A172 (cell line): ENCODE measurements at places on chromosomes 11 and 22. TPM values are rescaled to one million over a fixed set of nuclear protein-coding genes. Genes with fewer than 3 reads are reported as not detected.

- peak; percentile 77 for DNase-seq
Observed at GRCh38 chr11:34346551-34346950, 11.3 kb downstream of the ABTB2 start.

GRCh38 chr11:94107363-94107762, 21.3 kb upstream of the PANX1 start:
- DNase-seq, result no peak

DNA sequence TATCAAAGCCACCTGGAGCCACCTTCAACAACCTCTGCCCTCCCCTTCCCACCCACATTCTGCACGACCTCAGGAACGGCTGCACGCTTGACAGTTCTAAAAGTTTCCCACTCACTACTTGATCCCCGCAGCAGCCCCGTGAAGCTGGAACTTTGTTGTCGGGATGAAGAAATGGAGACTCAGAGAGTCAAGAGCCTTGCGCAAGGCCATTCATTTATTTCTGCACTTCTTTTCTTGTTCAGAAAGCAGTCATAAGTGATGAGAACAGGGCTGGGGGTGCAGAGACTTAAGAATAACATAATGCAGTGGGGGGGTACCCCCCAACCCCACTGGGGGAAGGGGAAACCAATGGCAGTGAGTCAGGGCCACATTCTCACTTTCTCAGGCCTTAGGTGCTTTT, 2.2 kb upstream of the ZFTA start:
- no peak for DNase-seq

DNA sequence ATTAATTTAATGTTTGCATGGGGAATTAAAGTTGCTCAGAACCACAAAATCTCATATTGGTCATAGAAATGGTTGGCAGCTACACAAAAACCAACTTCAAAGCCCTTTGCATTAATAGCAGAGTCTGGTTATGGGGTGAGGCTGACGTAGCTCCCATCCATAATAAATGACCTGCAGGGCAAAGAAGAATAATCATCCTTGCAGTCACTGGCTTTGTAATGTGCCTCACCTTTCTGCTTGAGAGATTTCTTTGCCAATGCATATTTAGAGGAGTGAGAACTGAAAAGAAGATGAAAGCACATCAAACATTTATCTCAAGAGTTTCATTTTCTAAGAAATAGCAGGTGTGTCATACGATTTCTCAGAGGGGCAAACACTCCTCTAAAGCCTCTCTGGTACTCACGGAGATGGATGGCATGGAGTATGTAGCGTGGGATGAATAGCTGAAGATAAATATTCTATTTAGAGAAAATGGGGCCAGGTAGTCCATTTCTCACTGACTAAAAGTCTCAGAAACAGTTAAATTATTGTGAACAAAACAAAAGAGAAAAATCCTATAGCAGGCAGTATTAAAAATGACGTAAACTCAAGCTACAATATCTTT, 1491.9 kb downstream of the FAM181B start:
- DNase-seq, result no peak

DNA sequence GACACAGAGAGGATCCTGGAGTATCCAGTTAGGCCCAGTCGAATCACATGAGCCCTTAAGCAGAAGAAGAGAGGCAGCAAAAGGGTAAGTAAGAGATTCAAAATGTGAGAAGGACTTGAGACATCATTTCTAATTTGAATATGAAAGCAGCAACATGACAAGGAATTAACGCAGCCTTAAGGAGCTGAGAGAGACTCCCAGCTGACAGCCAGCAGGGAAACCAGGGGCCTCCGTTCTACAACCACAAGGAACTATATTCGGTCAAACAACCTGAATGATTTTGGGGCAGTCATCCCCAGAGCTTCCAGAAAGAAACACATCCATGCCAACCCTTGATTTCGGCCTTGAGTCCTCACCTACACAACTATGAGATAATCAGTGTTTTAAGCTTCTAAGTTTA, 189.7 kb upstream of the MTNR1B start:
- DNase-seq, result no peak

DNA sequence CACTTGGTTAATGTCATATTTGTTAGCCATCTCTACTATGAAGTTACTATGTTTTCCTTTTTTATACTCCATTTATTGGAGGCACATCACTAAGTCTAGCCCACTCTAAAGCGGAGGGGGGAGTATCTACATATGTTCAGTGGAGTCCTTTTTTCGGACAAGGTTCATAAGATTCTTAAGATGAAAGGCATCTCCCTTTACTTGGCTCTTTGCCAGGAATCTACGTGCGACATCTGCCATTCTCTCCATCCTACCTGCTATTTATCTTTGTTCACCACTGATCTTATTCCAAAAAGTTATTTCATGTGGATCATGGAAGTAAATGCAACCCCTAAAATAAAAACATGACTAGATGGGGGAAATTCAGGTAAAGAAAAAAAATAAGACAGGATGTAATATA, 77.4 kb upstream of the YWHAH start:
- no peak for DNase-seq

- DNase-seq, result no peak
Observed at GRCh38 chr22:46098525-46099475, 51.5 kb upstream of the PPARA start.

GRCh38 chr11:15127341-15127740, 12.6 kb downstream of the INSC start:
- no peak for DNase-seq

The SSTR3 gene
- total RNA-seq, result not detected in 2 replicates
